ENCODE measurements at places on chromosomes 5 and 9.

DNA sequence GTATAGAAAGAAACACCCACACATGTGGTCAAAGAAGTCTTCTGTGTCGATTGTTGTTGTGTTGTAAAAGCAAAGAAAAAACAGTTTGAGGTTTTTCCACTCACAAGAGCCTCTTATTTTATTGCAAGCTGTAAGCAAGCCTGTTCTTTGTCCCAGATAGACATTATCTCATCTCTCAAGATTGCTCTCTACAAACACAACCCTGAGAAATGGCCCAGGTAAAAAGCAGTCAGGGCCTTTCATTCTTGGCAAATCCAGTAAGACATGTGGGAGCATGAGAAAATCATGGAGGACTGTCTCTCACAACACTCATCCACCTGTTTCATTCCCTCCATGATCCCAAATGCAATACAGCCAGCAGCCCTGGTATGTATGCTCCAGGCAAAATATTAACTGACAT is 286.6 kb upstream of the POU5F2 start:
- DNase-seq: no peak

GRCh38 chr9:70609542-70610286 is 195.3 kb upstream of the KLF9 start:
- no peak for DNase-seq

DNA sequence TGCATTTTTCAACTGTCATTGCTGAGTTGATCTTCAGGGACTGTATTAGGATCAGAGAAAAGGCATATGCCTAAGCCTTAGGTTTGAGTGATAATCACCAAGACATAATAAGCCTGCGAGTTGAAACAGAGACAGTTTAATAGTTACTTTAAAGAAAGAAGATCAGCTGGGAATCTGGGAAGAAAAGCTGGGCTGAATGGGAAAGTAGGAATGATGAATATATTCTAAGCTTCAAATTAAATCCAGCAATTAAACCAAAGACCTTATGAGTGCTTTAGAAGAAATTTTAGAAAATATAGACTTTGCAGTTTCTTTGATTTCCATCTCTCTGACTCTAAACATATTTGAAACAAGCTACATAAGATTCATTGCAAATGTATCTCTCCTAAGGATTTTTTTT is 222.3 kb downstream of the ENC1 start:
- DNase-seq: no peak

GRCh38 chr5:142065273-142065672 is 43.3 kb upstream of the NDFIP1 start:
- no peak for DNase-seq

DNA sequence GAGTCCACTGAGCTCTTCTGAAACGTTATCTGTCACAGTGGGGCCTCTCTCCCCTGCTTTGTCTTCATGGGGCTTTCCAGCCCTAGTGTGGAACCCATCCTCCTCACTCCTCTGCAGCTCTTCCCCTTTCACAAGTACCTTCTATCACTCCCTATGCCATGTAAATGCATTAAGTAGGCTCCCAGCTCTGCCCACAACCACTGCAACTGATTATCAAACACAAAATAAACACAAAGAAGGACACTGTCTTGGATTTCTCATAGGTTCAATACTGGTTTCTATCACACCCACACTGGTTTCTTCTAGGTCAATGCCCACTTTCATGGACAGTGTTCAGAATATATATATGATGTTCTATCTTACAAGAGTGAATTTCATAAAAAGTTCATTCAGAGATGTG is 139.4 kb downstream of the GNAQ start:
- no peak for DNase-seq

- no peak for DNase-seq
Observed at GRCh38 chr5:172802112-172802511, 31.1 kb upstream of the DUSP1 start.

DNA sequence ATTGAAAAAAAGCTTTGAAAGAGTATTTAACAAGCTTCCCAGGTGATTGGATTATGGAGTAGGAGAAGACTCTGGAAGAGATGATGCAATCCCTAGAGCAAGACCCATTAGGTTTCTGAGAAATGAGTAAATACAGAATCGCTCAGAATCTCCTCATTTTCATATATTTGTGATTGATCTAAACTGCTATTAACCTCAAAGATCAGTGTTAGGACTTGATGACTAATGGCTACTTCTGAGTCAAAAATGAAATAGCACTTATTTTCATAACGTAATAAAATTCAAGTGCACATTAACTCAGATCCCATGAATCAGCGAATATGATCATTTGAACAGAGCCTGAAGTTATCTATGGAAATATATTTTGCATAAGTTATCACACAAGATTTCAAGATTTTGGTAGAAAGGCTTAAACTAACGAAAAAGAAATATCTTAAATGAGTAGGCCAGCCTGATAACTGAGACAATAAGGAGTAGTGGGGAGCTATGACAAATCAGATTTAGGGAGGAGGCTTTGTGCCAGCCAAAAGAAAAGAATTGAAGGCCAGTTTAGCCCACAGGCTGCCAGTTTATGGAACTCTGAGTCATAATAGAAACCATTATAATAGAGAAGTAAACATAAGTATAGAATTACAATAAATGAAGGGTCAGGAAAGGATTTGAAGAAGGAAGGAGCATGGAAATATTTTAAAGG is 106.7 kb upstream of the OSMR start:
- no peak for DNase-seq

DNA sequence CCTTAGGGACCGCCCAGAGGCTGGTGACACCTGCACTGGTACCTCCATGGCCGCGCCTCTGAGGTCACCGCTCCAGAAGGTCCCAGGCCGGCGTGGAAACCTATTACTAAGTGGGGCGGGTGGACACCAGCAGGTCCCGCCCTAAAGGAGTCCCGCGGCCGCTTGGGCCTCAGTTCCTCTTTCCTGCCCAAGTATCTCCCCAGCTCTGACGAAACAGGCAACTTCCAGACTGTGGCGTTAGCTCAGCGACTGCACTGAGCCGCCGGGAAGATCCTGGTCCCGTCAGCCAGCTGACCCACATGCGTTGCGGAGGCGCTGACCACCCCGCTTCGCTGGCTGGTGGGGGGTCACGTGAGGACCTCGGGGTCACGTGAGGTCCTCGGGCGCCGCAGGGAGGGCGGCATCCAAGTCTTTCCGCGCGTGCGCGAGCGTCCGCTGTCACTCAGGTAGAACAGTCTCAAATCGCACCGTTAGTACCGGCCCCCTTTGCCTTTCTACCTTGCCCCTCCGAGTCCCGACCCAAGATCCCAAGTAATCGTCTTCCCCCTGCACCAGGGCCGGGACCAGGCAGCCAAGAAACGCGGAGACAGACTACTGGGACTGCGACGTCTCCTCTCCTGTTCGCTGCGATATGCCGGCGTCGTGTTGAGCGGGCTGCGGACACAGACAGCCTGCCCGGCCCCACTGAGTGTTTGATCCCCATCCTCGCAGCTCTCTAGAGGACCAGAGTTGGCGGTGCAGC is 53.7 kb upstream of the KDM4C start:
- DNase-seq: no peak

GRCh38 chr5:140042643-140043507 is at the start of gene NRG2:
Gene NRG2 (minus strand): TSS chr5:140043299.
- no peak for DNase-seq

DNA sequence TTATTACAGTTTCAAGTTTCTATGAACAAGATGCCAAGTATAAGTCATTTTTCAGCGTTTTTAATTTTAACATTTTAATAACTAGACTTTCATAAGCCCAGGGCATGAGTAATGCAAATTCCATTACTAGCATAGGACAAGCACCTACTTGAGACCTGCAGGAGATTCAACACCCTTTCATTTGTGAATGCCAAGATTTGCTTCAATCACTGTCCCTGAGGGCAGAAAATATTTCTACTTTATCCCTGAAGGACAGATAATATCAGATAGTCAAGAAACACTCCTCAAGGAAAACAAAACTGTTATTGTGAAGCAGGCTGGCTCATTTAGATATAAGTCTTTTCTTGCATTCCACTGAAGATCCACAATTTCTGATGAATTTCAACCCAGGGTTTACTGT is 27.7 kb upstream of the ZNF622 start:
- no peak for DNase-seq

GRCh38 chr9:106104887-106105286 is 410.5 kb downstream of the TMEM38B start:
- no peak for DNase-seq

- DNase-seq: no peak
Observed at GRCh38 chr5:175700991-175701390, 43.1 kb downstream of the HRH2 start.

DNA sequence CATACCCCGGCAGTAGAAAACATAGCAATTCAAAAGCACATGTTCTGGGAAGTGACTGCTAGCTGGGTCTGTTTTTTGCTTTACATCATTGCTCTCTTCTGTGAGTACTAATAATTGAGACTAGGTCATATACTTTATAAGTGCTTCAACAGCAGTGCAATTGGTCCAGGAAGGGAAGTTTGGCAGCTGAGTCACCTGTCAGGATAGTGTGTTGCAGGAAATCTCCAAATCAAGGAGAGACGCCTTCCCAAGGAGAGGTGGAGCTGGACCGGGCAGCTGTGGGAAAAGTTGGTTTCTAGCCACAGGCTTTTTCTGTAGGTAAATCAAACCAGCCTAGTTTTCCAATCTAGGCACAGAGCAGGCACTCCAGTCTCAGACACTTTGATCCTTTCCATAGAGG is 330.1 kb downstream of the ENC1 start:
- DNase-seq: no peak

- DNase-seq: no peak
Observed at GRCh38 chr5:122576256-122577016, 198.4 kb upstream of the SNX2 start.

DNA sequence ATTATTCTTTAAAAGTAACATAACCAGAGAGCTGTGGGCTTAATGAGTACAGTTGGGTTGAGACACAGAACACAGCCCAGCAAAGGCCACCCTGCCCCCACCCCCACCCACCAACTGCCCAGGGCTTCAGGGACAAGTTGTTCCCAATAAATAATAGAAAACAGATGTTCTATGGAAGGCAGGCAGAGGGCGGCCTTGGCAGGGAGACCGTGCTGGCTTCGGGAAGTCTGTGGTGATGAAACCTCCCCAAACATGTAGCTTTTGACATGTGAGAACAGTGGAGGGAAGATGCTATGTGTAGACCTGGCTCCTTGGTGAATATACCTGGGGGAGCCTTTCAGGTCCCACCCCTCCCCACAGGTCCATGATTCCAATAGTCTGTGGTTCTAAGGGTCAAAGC is 10.0 kb downstream of the TRAF1 start:
- DNase-seq: no peak

GRCh38 chr5:150321784-150322183 is 19.1 kb upstream of the ARSI start:
- no peak for DNase-seq

GRCh38 chr9:116589392-116590354 is 97.4 kb upstream of the TRIM32 start:
- no peak for DNase-seq

DNA sequence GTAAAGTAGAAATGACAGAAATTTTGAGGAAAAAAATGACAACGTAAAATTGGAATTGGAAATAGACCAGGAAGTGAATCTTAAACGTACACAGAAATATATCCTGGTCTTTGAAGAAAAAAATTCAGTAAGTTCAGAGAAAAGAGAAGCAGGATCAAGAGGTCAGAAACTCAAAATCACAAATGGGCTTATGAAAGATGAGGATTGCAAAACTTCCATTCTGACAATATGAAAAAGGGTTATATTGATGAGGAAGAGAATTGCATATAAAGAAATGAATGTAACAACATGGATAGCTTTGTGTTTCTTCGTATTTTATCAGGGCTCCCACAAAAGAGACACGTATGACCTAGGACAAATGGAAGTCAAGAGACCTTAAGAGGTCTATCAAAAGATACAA is 58.1 kb downstream of the OXCT1 start:
- DNase-seq: no peak

GRCh38 chr5:149761461-149761860 is 31.4 kb downstream of the PPARGC1B start:
- no peak for DNase-seq

DNA sequence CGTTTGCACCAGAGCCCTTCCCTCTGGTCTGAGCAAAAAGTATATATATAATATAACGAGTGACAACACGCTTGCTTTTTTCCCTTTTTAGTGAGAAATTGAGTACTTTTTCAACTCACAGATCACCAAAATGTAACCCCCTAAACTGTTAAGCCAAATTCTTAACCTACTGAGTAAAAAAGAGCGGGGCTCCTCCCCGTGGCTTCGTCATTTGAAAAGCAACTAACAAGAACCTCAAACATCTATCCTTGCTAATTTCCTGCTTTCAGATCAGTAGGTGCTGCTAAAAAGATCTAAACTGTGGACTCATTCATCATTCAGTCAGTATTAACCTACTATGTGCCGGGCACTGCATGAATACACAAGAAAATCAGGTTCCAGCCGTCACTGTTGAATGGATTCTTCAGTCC is 1.0 kb upstream of the PTBP3 start:
- DNase-seq: no peak
